ENCODE measurements at places on chromosomes 16 and 17.
A peak's percentile ranks its signal among the peaks of the same experiment; 100 is the strongest.

DNA sequence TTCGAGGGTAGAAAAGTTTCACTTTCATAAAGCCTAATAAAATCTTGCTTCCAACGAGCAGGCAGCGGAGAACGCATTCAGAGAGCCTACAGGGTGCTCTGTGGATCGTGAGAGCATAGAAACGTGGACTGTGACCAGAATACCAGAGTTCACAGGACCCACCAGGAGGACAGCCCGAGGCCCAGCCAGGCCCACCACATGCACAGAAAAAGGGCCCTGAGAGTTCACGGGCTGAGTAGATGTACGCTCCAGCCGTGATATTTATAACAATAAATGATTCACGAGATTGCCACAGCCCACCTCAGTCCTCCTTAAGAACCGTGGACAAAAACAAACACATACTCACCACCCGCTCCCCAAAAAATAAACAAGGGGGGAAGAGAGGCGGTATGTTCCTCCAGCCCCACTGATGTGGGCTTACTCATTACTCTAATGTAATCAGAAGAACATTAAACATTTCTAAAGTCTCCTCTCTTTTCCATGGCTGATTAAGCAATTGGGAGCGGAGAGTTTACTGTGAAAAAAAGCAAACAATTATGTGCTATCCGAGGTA is 207.2 kb downstream of the C16orf78 start:
- no peak for DNase-seq

DNA sequence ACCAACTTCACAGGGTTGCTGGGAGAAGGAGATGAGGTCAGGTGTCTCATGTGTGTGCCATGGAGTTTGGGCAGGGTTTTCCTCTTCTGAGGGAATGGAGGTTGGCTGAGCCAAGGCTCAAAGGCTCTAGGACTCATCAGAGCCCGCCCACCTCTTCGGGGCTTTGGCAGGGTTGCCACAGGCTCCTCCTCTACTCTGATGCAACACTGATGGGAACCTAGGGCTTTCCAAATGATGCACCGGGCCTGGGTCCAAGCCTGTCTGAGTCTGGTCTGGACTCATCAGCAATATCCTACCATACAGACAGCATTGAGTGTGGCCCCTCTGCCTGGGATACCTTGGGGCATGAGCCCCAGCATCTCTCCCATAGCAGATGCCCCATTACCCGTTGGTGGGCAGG is 59.5 kb upstream of the LHX1 start:
- DNase-seq, result peak; percentile 22

GRCh38 chr16:19003935-19004334 is 20.2 kb downstream of the TMC7 start:
- no peak for DNase-seq

DNA sequence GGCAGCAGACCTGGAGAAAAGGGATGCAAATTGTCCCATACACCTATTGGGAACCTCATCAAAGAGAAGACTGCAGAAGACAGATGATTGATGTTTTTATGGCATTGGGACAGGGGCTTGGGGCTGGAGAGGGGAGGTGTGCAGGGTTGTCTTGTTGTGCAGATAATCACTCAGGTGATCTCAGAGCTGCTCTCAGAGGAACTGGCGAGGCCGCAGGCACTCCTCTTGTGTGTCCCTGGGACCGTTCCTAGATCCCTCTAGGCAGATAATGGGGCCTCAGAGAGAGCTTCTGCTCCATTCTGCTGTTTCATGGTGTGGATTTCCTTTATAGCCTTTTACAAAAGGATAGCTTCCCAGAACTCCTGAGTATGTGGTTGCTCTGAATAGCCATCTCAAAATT is 1.6 kb downstream of the RNF213 start:
- DNase-seq, result no peak

- peak; percentile 55 for DNase-seq
These were observed 119.1 kb upstream of the SMURF2 start for GRCh38 chr17:64781014-64781756.

GRCh38 chr17:50020841-50021599 is 26.0 kb upstream of the DLX3 start:
- no peak for DNase-seq

GRCh38 chr16:15509051-15509592 is 74.7 kb downstream of the BMERB1 start:
- DNase-seq, result no peak

GRCh38 chr17:72479113-72479512 is 358.3 kb downstream of the SOX9 start:
- DNase-seq, result no peak

DNA sequence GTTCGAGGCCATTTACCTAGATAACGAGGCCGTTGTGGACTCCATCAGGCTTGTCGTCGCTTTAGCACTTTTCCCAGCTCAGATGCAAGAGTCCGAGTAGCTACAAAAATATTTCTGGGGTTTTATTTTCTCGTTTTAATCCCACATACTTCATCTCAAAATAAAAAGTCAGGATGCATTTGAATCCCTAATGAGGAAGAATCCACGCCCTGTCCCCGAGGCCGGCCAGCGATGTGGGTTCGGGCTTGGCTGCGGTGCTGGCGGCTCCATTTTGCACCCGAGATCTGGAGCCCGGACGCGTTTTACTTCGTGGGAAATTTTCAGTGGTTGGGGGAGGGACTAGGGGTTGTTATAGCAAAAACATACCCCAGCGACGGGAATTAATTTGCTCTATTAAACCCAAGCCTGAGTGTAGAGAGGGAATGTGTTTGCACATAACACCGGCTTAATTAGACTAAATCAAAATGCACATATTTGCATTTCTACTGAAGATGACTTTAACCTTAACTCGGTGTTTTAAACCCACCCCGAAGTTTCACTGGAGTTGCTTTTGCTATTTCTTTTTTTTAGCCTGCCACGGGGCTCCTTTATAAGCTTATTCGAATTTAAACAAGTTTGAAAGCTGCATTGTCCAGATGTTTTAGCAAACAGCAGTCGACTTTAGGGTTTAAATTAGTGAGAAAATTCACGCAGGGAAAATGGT is 4.8 kb downstream of the IRX5 start:
- no peak for DNase-seq

DNA sequence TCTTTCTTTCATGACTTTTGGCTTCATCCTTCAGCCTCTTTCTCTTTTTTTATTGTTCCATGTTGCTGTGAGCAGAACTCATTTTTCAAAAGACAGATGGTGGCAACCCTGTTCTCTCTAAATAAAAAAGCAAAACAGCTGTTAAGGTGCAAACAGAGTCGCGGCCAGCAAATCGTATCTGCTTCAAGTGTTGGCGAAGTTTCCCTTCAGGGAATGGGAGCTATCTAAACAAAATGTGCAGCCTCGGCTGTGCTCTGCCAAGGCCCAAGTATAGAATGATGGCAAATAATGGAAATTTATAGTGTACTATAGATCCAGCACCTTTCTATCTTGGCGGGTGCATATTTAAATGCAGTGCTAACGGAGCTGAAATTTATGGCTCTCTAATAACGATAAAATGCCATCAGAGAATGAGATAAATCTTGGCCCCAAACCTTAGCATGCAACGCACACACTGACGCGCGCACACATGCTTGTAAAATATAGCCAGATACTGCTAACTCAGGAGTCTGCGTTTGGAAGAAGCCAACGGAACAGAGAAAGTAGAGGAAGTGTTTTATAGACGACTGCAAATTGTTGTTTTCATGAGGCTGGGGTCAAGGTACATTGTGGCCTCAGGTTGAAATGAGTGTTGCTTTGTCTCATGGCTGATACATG is 315.5 kb upstream of the RBFOX1 start:
- DNase-seq, result no peak

DNA sequence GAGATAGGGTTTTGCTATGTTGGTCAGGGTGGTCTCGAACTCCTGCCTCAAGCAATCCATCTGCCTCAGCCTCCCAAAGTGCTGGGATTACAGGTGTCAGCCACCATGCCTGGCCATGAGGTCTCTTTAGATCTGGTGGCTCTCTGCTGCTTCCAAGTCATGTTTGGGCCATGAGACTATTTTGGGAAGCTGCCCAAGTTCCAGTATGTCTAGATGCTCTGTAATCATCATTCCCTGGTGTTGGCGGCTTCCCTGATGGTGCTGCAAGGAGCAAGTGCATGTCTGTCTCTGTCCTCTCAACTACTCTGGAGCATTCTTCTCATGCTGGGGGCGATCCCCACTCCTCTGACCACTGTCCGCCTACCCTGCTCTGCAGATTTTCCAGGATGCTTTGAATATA is 6.4 kb upstream of the ODF4 start:
- no peak for DNase-seq

DNA sequence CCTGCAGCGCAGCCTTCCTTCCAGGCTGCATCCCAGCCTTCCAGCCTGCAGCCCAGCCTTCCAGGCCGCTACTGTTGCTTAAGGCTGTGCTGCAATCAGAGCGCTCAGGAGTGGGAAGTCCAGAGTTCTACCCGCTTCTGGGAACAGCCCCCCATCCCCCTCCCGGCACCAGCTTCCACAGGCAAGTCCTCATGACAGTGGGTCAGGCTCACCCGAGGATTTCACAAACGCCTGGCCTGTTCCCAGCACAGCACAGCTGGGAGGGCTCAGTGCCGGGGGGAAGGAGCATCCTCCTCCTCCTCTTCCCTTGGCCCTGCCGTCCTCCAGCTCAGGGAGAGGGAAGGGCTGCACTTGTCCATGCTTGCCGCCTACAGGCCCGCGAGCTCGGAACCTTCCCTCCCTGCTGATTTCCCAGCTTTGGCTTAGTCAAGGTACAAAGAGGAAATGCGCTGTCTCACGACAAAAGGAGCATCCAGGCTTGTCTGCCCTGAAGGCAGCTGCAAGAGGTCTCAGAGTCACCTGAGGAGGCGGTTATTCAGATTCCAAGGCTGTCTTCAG is 8.3 kb downstream of the SOCS3 start:
- DNase-seq, result peak; percentile 90

GRCh38 chr16:59181821-59182420 is 447.8 kb upstream of the GOT2 start:
- DNase-seq, result no peak

- DNase-seq, result peak; percentile 87
These were observed 31.5 kb upstream of the B4GALNT2 start for GRCh38 chr17:49101054-49101534.

- no peak for DNase-seq
These were observed 2.1 kb downstream of the MFAP4 start for GRCh38 chr17:19384723-19385391.

DNA sequence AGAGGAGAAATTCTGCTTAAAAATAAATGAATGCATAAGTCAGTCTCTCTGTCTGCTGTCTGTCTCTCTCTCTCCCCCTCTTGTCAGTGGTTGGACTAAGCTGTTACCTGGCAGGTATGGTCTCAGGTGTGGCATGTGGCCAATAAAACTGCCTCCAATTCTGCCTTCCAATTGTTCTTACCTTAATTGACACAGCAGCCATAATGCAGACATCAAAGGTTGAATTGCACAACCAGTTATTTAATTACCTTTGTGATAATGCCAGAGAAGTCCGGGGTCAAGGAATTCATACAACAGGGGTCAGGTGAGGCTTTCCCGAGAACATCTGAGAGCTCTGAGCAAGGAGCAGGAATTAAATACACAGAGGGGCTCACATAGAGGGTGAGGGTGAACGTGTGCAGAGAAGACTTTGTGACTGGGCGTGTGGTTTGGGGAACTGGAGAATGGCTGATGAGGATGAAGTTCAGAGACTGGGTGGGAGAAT is 78.8 kb upstream of the CDYL2 start:
- DNase-seq, result no peak

- peak; percentile 100 for DNase-seq
These were observed at the start of gene TRAF7 for GRCh38 chr16:2155091-2155950. Gene TRAF7 (plus strand): TSS chr16:2155782. CDS start chr16:2163921, 8,139 bp downstream.

GRCh38 chr16:47991491-47991890 is 164.3 kb downstream of the ABCC12 start:
- DNase-seq, result no peak

- DNase-seq, result no peak
These were observed 2.0 kb upstream of the AATF start for GRCh38 chr17:36946726-36947091.

GRCh38 chr16:67326472-67327309 is at the start of the genes KCTD19 and LRRC36:
Gene KCTD19 (minus strand): TSS chr16:67326741. CDS start chr16:67326707, 34 bp downstream.
Gene LRRC36 (plus strand): TSS chr16:67326815. CDS start chr16:67326863, 48 bp downstream.
- peak; percentile 67 for DNase-seq

GRCh38 chr17:56447171-56447570 is 146.3 kb upstream of the NOG start:
- DNase-seq, result no peak

- DNase-seq, result no peak
These were observed 69.6 kb upstream of the TEKT1 start for GRCh38 chr17:6901086-6901485.

DNA sequence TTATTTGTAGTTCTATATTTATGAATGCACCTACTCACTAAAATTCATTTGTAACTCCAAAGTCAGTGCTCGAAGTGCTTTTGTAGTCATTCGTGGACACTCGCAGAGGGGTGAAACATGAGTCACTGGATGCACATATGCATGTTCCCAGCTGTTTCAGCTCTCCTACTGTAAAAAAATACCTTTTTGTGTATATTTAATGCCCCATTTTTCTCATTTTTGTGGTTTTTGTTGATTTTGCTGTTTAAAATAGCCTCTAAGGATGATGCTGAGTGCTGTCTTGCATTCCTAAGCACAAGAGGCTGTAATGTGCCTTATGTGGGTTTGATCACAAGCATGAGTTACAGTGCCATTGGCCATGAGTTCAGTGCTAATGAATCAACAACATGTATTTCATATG is 30.6 kb downstream of the CENPV start:
- DNase-seq, result peak; percentile 83

DNA sequence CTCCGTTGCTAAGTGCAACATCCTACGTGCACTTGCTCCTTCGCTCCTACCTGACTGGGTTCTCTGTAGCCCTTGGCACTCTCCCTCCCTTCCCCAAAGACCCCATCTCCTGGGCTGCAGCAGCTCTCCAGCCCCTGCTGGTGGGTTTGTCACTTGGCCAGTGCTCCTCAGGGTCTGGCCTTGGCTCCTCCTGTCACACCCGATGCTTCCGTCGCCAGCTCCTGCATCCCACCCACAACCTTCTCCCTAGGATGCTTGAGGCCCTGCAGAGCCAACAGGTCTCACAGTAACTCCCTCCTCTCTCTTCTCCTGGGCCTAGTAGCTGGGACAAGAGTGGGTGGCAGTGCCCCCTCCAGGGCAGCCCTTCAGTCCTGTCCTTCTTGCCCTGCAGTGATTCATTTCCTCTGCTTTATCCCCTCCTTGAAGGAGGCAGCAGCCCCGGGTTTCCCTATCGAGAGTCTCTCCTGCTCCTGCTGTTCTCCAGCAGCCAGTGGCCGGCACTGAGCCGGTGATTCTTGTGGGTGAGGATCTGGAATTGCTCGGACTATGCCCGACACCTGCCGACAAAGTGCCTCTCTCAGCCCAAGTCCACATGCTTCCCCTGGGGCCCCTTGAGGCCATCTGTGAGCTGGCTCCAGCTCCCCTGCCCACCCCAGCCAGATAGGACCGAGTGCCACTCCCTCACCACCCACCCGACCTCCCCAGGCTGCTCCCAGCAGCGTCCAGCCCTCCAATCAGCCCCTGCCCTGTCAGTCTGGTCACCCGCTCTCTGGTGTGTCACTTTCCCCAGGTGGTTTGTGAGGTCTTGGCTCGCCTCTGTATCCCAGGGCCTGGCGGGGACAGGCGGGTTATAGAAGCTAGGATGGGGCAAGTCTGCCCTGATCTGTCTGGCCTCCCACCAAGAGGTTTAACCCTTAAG is 3.8 kb downstream of the LITAFD start:
- peak; percentile 75 for DNase-seq

- DNase-seq, result peak; percentile 58
These were observed 11.2 kb downstream of the MAP3K14 start for GRCh38 chr17:45305530-45306087.

Measured in ELR (cell line).